Body of pancreas (tissue), 4 donors: ENCODE measurements at places on chromosomes 12 and 14. TPM values are rescaled to one million over a fixed set of nuclear protein-coding genes. Genes with fewer than 3 reads are reported as not detected.

The KLRC4 gene
- not detected for total RNA-seq

The OTUB2 gene
- 0.33 TPM for total RNA-seq

The CCDC38 gene
- not detected for total RNA-seq

The KRT71 gene
- not detected for total RNA-seq

The CIDEB gene
- total RNA-seq, result 19.1 TPM

The OR4E2 gene
- total RNA-seq, result not detected

The PTHLH gene
- 0.78 TPM for total RNA-seq

The CPNE6 gene
- not detected for total RNA-seq

The CD4 gene
- total RNA-seq, result 5.2 TPM

The SLC17A8 gene
- not detected for total RNA-seq

The ADAM20 gene
- total RNA-seq, result 1.3 TPM

The LRFN5 gene
- 4.9 TPM for total RNA-seq

The AQP6 gene
- total RNA-seq, result not detected

The SERPINA6 gene
- total RNA-seq, result 6.5 TPM

The PRR13 gene
- total RNA-seq, result 18.5 TPM

The DDIT3 gene
- 7.3 TPM for total RNA-seq

The CD9 gene
- total RNA-seq, result 91.3 TPM

The WNK1 gene
- total RNA-seq, result 96.6 TPM

The GSG1 gene
- 2.1 TPM for total RNA-seq

The DNAJC22 gene
- total RNA-seq, result 10.9 TPM

The OAS3 gene
- 2.3 TPM for total RNA-seq

The SERPINA12 gene
- not detected for total RNA-seq

The TAS2R20 gene
- total RNA-seq, result 2.6 TPM

The SERPINA5 gene
- total RNA-seq, result 76.0 TPM

The VDR gene
- total RNA-seq, result 3.1 TPM

The ANHX gene
- total RNA-seq, result not detected

The FOXM1 gene
- not detected for total RNA-seq

The SLC35E3 gene
- total RNA-seq, result 2.1 TPM

The SERPINA3 gene
- total RNA-seq, result 396 TPM

The VRTN gene
- total RNA-seq, result not detected

The NELL2 gene
- not detected for total RNA-seq

The PARP2 gene
- 5.6 TPM for total RNA-seq

The NANOG gene
- total RNA-seq, result 0.66 TPM

The PTGDR gene
- not detected for total RNA-seq

The B4GALNT3 gene
- total RNA-seq, result 4.0 TPM

The CMA1 gene
- total RNA-seq, result not detected

The NFATC4 gene
- total RNA-seq, result 19.8 TPM

The ACOT2 gene
- total RNA-seq, result 28.0 TPM

The P2RX7 gene
- 1.0 TPM for total RNA-seq

The TBX3 gene
- 4.2 TPM for total RNA-seq

The MGAT4C gene
- under 0.01 TPM for total RNA-seq

The TMEM63C gene
- 3.6 TPM for total RNA-seq

The CLEC7A gene
- not detected for total RNA-seq

The ACYP1 gene
- 9.9 TPM for total RNA-seq

The NUP37 gene
- total RNA-seq, result 12.2 TPM

The SIX4 gene
- total RNA-seq, result 5.7 TPM

The CMKLR1 gene
- 5.7 TPM for total RNA-seq
